ENCODE measurements at places on chromosomes 11 and 22.

GRCh38 chr11:2732261-2732939 is 32.6 kb upstream of the KCNQ1OT1 start:
- DNase-seq, result no peak

DNA sequence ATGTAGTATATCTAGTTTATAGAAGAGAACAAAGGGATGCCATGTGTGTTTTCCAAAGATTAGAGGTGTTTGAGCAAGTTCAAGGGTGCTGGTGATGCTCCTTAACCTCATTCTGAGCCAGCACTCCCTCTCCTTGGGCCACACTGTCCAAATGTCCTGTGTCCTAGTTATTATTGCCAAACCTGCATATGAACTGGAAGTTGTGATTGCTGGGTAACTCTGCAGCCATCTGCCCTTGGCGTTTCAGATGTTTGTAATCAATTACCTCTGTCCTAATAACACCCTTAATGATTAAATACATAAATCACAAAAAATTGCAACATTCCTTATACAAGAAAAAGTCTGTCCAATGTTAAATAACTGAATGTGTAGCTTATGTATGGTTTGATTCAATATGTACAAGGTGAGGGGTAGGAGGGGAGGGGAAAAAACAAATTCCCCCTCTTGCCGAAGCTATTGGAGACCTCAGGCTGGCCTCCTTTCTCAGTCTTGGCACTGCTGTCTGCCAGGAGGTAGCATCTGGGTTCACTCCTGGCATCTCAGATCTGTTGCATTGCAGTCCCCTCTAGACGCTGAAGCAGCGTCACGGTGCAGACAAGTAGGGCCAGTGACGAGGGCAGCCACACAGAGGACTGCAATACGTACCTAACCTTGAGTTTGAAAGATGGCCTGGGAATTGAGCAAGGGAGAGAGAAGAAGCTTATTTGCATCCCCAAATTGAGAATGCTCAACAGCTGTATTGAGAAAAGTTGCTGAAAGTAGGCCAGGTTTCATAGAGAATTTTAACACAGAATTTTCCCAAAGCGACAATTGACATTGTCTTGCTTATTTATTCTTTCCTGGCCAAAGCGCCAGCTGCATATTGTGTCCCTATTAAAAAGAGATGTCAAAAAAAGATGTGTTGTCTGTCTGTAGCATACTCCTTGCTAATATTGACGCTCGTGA is 89.6 kb upstream of the ARHGAP32 start:
- DNase-seq, result no peak

GRCh38 chr22:47002692-47003091 is 240.2 kb downstream of the TBC1D22A start:
- DNase-seq, result no peak

GRCh38 chr11:45113807-45114206 is 32.6 kb upstream of the PRDM11 start:
- DNase-seq, result no peak

GRCh38 chr22:26986884-26987283 is 329.5 kb downstream of the MIAT start:
- DNase-seq, result no peak

DNA sequence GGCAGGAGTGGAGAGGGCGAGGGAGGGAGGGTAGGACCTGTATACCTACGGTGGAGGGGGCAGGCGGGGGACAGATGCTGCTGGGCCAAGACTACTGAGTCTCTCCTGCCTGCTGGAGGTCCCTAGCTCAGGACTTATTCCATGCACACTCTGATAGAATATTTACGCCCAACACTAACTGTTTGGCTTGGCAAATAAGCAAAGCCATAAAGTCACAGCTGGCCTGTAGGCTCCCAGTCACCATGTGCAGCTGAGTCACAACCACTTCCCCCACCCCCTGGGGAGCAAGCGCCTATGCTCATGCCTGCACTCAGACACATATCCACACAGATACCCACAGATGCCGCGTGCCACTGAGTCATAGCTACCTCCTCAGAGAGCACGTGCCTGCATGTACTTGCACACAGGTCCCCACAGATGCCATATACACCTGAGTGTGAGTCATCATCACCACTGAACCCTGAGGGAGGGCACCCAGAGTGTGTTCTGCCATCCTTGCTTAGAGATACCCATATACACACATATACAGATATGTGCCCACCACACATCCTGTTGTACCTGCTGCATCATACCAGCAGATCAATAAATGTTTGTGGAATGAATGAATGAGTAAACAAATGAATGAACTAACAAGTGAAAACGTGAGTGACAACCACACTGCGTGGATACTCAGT is 95.8 kb downstream of the SWAP70 start:
- peak; percentile 100 for DNase-seq

DNA sequence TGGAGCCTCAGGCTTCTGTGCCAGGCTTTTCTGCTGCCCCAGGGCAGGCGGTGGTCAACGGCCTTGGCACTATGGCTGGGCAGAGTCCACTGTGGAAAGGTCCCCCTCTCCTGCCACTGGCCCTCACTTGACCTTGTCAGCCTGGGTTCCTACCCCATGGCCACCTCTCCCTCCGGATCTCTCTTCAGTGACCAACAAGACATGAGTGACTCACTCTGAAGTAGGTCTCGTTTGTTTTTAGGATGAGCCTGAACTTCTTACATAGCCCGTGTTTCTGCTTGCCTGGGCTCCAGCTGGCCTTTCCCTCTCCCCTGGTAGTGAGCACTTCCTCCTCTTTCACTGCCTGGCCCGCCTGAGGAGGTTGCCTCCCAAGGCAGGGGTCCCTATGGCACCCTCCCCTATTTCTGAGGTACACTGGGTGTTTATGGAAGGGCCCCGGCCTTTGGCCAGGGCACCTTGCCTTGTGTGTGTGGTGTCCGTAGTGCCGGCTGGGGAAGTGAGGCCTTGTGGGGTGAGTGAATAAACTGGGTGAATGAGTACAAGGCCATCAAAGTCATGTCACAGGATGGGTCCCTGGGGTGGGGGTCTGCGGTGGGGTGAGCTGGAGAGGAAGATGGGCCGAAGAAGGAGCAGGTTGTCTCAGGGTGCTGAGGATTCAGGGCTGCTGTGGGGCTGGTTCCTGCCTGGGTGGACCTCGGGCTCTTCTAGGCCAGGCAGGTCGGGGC is 5.0 kb downstream of the SHANK3 start:
- no peak for DNase-seq

DNA sequence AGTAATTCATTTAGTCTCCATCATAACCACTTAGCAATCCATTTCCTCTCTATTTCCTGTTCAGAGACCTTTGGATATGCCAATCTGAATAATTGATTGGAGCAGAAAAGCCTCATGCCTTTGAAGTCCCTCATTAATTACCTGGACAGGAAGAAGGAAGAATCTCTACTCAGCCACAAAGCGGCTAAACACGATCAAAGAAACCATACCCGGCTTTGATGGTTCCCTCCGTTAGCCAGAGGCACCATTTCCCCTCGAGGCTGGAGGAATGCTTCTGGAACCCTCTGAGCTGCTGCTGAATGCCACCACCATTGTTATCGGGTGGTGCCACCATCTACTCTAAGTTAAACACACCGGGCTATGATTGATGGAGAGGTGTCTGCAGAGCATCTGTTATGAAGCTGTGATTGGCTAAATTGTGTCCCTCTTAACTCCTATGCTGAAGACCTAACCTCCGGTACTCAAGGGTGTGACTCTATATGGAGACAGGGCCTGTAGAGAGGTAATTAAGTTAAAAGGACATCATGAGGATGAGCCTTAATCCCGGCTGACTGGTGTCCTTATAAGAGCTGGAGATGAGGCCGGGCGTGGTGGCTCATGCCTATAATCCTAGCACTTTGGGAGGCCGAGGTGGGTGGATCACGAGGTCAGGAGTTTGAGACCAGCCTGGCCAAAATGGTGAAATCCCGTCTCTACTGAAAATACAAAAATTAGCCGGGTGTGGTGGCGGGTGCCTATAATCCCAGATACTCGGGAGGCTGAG is 168.6 kb downstream of the CTTN start:
- DNase-seq, result no peak

DNA sequence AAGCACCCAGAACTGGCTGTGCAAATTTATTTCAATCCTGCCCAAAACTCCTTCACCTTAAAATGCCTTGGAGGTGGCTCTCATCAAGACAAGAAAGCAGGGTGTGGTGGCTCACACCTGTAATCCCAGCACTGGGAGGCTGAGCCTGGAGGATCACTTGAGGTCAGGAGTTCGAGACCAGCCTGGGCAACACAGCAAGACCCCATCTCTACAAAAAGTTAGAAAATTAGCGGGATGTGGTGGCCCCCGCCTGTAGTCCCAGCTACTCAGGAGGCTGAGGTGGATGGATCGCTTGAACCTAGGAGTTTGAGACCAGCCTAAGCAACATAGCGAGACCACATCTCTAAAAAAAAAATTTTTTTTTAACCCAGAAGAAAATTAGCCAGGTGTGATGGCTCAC is 689 bp upstream of the RAB39A start:
- DNase-seq, result no peak

- DNase-seq, result no peak
These were observed 640.2 kb upstream of the KIRREL3 start for GRCh38 chr11:127640561-127641451.

DNA sequence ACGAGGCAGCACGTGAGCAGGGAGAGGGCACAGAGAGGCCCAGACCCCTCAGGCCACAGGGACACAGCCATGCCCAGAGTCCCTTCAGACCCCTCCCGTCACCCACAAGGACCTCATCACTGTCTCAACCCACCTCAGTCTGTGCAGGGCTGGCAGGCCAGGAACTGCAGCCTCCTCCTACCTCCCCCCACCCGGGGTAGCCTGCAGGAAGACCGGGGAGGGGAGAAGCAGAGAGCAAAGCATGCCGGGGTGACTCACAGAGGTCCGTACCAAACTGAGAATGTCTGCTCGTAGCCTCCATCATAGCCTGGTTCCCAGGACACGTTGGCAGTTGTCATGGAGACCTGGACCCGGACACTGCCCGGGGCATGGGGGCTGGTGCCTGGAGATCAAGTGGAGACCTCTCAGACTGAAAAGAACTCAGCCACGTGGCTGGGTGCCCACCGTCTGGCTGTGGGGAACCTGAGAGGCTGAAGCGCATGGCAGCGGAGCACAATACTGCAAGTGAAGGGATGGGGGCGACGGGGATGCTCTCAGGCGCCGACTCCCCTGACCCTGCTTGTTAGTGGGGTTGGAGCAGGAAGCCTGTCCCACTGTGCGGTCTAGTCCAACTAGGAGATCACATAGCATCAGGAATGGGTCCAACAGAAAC is 27.2 kb downstream of the IGSF9B start:
- DNase-seq, result no peak

- no peak for DNase-seq
These were observed 714.9 kb downstream of the OPCML start for GRCh38 chr11:132817387-132817786.

DNA sequence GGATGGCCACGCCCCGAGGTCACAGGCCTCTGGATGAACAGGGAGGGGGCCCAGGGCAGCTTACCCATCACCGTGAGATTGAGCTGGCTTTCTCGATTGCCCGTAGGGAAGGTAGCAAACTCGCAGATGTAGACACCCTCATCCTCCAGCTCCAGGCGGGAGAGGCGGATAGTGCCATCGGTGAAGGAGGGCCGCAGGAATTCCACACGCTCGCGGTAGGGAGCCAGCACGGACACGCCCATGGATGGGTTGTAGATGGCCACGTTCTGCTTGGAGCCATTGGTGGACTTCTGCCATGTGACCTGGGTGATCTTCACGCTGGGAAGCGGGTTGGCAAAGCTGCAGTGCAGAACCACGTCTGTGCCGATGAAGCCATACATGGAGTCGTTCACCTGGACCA is 50.6 kb downstream of the NECTIN1 start:
- DNase-seq, result no peak

- DNase-seq, result no peak
These were observed 18.2 kb downstream of the DAGLA start for GRCh38 chr11:61698173-61698948.

GRCh38 chr11:59867946-59868345 is 1.7 kb upstream of the TCN1 start:
- DNase-seq, result no peak

DNA sequence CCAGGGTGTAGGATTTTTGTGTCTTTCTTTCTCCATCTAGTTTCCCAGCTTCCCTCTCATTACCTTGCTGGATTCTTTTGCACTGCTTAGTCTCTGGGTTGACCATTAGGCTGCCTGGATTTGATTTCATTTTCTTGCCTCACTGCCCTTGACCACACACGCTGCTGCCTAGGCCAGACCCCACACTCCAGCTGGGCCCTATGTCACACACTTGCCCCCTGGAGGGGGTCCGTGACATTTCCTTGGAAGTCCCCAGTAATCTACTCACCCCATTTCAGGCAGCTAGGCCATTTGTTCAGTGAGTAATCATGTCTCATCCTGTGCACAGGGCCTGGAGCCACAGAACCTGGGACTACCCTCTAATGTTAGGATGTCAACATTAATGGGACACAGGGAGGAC is 81.9 kb upstream of the SPON1 start:
- no peak for DNase-seq

GRCh38 chr11:119470317-119471291 is 47.6 kb upstream of the THY1 start:
- DNase-seq, result peak; percentile 99

DNA sequence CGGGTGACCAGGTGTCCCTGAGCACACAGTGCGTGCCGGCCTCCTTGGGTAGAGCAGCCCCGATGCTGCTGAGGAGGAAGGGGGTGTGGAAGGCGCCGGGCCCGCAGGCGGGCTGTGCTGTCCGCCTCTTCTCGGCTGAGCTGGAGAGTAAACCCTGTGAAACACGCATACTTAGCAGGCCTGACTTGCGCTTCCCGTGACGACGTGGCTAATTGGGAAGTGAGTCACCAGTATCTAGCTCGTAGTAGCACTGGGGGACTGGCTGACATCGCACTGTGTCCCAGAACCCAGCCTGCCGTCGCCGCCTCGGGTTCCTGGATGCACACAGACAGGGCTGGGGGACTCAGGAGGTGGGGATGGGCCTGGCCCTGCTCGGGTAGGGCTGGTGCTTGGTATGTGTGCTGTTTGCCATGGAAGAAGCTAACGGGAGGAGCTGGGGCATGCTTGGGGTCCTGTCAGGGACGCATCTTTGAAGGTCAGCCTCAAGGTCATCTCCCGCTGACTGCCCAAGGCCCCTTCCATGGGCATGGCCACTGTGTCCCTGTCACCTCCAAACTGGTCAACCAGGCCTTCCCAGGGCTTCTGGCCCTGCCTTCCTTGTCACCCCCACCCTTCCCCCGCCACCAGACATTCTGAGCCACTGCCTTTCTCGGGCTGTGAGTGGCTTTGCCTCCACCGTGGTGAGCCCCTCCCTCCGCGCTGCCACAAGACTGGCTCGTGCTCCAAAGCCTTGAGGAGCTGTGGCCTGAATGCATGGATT is 1327.0 kb downstream of the BRD1 start:
- no peak for DNase-seq
